ENCODE measurements at places on chromosomes 1 and 21.

GRCh38 chr1:25689686-25690381, 73.2 kb downstream of the MAN1C1 start:
- no peak for DNase-seq

DNA sequence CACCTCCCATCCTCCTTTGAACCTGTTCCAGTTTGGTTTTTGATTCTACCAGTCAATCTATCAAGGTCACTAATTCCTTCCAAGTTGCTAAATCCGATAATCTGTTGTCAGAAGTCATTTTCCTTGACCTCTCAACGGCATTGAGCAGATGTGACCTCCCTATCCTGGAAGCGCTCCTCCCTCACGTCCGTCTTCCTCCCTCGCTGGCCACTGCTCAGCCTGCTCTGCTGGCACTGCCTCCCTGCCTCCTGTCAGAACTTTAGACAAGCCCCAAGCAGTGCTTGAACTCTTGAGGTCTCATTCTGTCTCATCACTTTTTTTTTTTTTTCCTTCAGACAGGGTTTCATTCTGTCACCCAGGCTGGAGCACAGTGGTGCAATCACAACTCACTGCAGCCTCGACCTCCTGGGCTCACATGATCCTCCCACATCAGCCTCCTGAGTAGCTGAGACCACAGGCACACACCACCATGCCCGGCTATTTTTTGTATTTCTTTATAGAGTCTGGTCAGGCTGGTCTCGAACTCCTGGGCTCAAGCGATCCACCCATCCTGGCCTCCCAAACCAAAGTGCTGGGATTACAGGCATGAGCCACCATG, 4.4 kb upstream of the ACOT7 start:
- DNase-seq, result no peak

- DNase-seq, result no peak
These were observed 17.7 kb upstream of the SAMD11 start for GRCh38 chr1:905811-906599.

GRCh38 chr1:23751050-23751814, 8.0 kb downstream of the ELOA start:
- DNase-seq, result no peak

GRCh38 chr1:14660801-14661200, 62.3 kb downstream of the KAZN start:
- DNase-seq, result no peak

DNA sequence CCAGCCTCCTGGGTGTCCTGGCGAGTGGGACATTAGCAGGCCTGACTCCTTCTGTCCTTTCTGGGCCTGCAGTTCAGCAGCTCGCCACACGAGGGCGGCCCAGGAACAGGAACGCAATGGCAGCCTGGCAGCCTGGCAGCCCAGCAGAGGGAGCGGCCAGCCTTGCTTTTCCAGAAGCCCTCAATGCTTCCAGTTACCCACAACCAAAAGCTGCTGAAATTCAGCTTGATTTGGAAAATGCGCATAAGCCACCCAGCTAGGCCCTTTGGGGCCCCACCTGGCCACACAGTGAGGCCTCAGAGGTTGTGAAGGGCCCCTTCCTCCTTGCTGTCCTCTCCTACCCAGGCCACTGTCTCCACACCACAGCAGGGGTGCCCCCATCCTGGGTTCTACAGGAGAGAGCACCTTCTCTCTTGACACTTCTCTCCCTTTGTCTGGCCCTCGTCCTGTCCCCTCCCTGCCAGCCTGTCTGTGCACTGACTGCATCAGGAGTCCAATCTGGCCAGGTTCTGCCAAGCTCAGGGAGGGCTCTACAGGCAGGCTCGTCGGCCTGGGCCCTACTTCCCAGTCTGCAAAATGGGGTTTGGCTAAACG, 103.4 kb upstream of the VAMP3 start:
- no peak for DNase-seq

- DNase-seq, result no peak
These were observed 8.6 kb upstream of the TCEA3 start for GRCh38 chr1:23433122-23433521.

GRCh38 chr1:90155721-90156487, 161.0 kb downstream of the ZNF326 start:
- DNase-seq, result no peak

- no peak for DNase-seq
These were observed 1.7 kb upstream of the SORT1 start for GRCh38 chr1:109399326-109399957.

- DNase-seq, result no peak
These were observed at the start of gene PIGR for GRCh38 chr1:206946261-206946660. Gene PIGR (minus strand): TSS chr1:206946466. CDS start chr1:206940531, 5,935 bp downstream.

DNA sequence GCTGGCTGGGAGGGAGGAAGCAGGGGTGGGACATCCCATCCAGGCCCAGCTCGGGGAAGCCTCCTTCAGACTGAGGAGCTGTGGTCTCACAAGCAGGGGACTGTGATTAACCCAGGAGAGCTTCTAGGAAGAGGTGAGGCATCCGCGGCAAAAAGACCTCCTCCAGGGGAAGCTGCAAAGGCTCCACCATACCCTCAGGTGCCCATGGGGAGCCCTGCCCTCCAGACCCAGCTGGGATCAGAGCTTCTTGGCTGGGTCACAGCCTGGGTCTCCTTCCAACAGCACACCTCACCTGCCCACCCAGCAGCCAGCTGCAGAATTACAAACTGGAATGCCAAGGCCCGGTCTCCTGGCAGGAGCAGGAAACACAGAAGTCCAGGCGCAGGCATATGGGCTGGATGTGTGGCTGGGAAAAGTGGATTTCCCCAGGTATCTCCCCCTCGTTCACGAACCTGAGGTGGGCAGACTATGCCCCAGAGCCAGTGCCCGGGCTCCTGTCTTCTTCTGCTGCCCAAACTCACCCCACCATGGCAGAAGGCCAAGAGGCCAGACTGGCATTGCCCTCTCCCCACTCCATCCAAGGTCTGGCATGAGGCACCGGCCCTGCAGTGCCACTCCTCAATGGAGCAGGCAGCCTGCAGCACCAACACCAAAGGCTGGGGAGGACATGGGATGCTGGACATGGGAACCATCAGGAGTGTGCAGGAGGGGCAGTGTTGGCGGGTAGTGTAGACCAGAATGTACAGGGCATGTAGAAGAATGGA, 15.4 kb upstream of the ARF1 start:
- no peak for DNase-seq

DNA sequence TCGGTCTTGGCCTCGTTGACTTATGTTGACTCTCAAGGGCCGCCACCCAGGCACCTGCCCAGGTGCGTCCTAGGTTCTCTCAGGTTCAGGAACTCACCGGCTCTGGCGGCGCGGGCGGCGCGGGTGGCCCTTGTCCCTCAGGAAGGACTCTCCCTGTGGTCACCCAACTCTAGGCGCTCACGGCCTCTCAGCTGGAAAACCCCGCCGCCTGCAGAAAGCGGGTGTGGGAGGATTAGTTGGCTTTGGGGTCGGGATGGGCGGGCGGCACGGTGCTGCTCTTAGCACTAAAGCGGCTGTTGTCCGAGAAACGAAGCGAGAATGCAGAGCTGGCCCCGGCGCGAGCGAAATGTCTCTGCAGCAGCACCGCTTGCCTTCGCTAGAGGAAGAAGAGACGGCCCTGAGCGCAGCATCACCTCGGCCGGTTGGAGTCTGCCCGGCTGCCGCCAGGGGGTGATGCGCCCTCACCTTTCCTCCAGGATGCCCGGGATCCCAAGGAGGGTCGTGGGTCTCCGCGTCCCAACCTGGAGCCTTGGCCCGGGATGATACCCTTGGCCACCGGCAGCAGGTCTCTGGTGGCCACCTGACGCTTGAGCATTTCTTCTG, 8.1 kb upstream of the TADA1 start:
- no peak for DNase-seq

DNA sequence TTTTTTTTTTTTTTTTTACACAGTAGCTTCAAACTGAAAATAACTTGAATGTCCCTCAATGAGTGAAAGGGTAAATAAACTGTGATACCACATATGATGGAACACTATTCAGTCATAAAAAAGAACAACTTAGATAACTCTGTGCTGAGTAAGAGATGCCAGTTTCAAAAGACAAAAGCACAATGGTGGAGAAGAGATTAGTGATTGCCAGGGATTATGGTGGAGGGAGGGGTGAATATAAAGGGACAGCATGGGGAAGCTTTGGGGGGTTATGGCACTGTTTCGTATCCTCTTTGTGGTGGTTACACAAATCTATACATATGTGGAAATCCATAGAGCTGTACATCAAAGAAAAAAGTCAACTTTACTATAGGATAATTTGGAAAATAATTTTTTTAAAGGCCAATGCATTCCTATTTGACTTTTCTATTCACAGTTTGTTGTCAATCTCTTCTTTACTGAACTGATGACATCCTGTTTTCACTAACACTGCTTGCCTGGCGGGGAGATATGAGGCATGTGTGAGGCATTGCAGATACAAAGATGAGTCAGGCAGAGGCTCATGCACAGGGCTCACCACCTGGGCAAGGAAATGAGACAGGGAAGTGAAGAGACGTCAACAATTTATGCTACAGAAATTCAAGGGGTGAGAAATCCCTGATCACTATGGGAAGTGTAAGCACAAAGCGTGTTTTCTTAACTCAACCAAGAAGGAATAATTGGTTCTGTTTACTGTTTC, 302.7 kb downstream of the DUSP10 start:
- peak; percentile 91 for DNase-seq

DNA sequence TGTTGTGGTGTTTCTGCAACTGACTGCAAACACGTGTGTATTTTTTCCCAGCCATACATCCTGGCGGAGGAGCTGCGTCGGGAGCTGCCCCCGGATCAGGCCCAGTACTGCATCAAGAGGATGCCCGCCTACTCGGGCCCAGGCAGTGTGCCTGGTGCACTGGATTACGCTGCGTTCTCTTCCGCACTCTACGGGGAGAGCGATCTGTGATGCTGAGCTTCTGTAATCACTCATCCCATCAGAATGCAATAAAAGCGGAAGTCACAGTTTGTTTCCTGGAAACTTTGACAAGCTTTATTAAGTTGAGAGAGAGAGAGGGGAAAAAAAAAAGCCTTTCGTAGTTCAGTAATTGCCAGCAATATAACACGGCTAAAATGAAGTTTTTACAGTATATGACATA, 32.7 kb upstream of the MTR start:
- no peak for DNase-seq

GRCh38 chr1:71908871-71909390, 373.4 kb downstream of the NEGR1 start:
- DNase-seq, result no peak

DNA sequence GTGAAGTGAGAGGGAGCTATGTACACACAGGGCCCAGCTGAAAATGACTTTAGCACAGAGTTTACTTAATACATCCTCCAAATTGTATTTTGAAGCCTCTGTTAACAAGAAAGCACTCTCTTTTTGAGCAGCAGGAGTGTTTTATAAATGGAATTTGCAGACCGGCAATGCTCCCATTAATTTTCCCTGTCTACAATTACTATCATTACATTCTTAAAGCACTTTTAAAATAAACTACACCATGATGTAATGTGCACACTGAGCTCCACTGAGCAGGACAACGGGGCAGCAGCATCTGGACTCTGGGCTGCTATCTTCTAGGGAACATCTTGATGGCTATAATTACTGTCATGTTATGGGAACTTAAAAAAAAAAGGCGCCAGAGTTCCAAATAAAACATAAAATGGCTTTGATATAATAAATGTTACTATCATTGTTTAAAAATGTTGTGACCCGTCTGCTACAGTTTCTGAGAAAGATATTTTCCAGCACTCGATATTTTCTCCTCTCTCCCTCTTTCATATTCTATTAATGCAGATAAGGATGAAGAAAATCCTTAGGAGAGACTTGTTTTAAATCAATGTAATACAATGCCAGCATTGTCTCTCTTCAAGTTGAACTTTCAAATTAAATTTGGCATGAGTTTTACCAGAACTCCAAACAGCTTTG, 150.9 kb downstream of the HLX start:
- no peak for DNase-seq

- no peak for DNase-seq
These were observed 782 bp downstream of the CSDE1 start for GRCh38 chr1:114756949-114757454.

DNA sequence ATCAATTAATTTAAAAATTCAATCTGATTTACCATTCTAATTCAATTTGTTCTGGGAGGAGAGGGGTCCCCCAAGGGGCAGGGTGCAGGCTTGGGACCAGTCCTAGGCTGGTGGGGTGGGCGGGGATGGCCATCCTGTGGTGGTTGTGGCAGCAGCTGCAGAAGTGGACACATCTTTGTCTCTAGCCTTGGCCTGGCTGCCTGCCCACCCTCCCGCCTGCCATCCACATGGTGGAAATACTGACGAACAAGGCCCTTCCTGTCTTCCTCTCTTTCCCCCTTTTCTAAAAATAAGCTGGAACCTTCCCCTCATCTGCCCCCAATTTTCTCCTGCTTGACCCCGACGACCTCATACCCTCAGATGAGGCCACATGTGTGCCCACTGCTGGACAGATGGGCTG, 130.9 kb downstream of the FOXD2 start:
- no peak for DNase-seq

DNA sequence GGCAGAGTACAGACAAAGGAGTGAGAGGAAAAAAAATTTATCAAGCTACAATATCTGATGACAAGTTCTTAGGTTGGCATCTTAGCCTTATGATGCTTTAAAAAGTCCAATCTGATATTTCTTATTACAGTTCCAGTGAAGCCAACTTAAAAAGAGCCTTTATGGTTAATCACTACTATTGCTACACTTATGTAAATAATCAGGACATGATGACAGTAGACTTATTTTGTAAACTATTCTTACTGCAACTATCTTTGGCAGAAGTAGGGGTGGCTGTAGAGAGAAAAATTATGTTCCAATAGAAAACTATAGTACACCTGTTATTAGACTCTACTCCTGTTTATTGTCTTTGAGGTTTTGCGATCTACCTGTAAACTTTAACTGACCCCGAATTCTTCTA, 25.8 kb upstream of the NUF2 start:
- no peak for DNase-seq

DNA sequence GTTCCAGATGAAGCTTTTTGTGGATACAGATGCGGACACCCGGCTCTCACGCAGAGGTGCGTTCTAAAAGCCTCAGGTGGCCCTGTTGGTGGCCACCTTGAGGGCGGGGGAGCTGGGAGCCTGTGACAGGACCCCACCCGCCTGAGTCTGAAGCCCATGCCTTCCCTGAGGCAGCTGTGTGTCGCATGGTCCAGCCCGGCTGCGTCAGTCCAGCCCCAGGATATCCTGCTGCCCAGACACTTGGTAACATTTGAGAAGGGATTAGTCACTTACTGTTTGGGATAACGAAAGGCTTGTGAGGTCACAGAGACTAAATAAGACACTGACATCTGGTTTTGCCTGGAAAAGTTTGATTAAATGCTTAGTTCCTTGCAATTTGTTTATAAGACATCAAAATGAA, 68.9 kb downstream of the UCK2 start:
- peak; percentile 68 for DNase-seq

Measured in kidney epithelial cell (primary cell).